ENCODE measurements at places on chromosomes 4 and X.

DNA sequence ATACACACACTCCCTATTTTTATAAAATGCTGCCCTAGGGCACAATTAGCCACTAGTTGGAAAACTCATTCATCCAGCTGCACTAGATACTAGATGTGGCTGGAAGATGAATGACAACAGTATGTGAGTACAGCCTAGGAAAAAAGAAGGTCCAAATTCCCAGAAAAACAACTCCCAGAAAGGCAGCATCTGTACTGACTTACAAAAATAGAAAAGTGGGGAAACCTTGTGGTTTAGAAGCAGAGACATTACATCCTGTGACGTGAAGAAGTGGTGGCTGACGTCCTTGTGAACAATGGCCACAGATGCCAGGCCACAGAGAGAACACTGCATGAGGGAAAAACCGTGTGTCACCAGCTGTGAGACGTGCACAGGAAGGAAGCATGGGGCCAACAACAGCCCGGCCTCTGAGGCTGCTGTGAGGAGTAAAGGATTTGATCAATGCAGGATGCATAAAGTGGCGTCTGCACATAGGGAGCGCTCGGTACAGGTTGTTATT is 81.2 kb downstream of the SPRY1 start:
- DNase-seq, result no peak

GRCh38 chr4:183517194-183517593 is 12.3 kb downstream of the ING2 start:
- no peak for DNase-seq

DNA sequence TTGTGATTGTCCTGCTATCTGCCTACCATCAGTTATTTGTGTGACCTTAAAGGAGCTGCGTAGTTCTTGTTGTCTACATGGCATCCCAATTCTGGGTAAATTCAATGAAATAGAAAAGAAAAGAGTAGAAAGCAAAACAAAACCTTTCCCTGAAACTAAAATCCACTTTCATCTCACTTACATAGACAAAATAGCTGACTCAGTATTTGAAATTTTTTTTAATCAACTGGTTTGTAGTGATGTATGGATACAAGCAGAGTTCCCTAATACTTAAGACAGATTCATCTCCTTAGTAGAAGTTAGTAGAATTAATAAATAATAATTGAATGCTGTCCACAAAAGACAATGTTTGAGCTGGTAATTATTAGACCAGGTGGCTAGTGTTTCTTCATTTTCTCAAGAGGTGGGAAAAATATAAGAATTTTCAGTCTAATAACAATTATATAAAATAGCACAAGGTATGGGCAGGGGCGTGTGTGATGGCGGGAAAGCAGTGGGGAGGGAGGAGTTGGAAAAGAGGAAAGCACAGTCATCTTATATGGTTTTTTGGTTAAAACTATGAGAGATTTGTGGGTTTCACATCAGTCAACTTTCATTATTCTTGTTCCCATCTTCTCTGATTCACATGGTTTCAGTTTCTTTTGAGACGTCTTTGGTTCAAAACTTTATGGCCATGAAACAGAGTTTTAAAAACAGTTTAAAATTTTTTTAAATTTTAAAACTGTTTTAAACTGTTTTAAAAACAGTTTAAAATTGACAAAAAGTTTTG is 275.2 kb downstream of the SPRY1 start:
- DNase-seq, result no peak

- DNase-seq, result no peak
Observed at GRCh38 chr4:35250331-35250730, 994.0 kb downstream of the ARAP2 start.

DNA sequence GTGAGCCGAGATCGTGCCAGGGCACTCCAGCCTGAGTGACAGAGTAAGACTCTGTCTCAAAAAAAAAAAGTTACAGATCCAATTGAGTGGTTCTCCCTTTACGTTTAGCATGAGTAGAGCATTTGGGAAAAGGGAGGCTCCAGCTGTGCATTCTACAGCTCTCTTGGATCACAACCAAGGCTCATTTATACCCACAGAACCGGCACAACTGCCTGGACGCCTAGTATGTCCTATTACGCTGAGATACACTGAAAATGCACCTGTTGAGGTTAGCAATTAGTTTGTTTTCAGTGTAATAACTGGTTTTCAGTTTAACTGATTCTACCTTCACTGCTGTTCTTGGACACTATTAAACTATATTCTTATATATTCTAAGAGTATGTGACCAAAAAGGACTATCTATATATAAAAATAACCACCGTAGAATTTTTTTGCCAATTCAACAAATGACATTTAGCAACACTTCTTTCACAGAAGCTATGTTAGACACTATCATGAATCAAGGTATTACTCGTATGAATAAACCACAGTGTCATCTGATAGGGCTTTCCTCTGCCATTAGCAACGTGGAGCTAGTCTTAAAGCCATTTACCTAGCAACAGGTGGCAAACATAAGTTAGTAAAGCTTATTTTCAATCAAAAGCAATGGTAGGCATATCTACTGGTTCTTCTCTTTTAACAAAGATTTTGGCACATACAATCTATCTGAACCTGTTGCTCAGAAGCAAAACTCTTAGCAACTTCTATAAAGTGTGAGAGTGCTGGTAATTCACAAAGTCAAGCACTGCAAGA is 3.6 kb downstream of the OTUD4 start:
- DNase-seq, result no peak

DNA sequence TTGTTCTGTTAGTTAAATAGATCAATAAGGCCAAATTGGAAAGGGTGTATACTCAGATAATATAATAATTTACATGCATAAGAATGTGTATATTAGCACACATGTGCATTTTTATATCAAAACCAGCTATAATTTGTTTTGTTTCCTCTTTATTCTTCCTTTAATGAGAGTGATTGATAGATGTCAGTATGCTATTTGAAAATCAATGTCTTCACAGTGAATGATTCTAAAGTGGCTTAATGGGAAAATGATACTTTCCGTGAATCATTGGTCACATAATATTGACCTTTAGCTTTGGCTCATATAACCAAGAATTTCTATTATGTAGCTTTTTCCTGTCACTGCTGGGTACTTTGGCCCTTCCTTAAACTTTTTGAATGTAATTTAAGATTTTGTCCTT is 48.6 kb downstream of the PLS3 start:
- no peak for DNase-seq

DNA sequence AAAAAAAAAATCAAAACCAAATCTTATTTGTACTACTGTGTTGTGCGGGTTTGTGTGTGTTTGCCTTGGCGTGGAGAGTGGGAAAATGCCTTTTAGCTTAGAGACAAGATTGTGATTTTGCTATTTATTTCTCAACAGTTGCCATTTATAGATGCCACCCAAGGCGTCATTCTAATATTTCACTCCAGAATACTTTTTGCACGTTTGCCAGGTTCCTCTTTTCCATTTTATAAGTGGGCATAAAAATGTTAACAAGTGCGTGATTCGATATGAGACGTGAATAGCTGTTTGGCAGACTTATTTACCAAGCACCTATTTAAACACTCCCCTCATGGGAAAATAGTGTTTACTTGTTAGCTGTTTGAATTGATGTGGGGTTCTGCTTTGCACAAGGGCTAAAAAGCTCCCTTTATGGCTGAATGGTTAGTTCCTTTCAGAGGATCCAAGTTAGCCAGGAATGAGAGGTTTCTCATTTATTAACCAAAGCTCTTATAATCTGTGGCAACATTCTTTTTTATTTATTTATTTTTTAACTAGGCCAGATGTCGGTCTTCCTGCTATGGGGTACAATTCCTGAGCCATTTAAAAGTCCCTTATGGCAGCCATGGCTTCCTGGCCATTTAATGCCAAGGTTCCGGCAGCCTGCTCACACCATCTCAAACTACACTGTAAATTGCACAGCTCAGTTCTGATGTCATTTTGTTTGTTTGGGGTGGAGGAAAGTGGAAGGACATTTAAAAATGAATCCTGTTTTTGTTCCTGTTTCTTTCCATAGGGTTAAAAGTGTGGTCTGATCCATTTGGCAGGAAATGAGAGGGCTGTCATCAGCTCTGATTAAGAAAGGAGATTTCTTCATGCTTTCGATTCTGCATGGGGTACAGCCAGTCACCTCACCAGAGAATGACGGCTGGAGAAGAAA is 14.6 kb downstream of the SMIM20 start:
- DNase-seq, result no peak

DNA sequence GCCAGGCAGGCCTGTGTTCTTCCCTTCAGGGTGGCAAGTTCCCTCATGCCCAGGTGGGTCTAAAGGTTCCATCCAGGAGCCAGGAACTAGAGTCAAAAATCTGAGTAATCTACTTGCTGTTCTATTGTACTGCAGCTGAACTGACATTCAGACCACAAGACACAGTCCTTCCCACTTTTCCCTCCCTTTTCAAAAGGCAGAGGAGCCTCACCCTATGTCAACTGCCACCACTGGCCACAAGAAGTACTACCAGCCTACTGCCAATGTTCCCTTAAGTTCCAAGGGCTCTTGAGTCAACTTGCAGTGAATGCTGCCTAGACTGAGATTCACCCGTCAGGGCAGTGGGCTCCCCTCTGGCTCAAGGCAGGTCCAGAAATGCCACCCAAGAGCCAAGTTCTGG is 133.5 kb downstream of the FAM47B start:
- no peak for DNase-seq
